ENCODE measurements at places on chromosomes 1 and 21. TPM values are rescaled to one million over a fixed set of nuclear protein-coding genes. Genes with fewer than 3 reads are reported as not detected.

GRCh38 chr1:28428012-28428411 is 58.5 kb downstream of the PHACTR4 start:
- DNase-seq, result no peak

GRCh38 chr21:46472246-46472645 is 13.6 kb downstream of the DIP2A start:
- no peak for DNase-seq

- no peak for DNase-seq
Measured at GRCh38 chr1:183390561-183390960, 27.6 kb downstream of the NMNAT2 start.

DNA sequence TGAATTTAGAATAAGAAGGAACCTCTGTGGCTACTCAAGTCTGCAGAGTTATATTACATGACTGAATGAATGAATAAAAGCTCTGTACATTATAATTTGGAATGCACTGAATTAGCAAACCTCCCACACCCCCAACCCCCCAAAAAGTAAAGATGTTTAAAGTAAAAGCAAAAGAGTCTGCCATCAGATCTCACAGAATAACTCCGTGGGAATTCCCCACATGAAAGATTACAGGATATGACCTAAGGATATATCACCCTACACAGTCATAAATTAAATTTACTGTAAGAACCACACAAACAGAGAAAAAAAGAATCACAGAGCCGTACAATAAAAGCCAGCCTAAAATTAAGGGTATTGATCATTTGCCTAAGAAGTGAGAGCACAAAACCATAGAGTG is 587.3 kb downstream of the PTPRC start:
- DNase-seq, result no peak

DNA sequence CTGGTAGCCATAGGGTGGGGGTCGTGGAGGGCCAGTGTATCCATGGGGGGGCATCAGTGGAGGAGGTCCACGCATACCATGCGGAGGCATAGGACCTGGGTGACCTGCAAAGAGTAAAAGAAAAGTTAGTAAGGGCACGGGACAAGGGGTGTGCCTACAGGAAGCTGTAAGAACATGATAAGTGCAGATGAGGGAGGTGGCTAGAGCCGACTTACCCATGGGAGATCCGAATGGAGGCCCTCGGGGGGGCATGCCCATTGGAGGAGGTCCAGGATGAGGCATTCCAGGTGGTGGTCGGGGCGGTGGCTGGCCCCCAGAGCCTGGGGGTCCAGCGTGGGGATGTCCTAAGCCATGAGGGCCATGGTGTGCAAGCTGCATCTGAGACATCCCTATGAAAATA is 4.0 kb downstream of the SF3B4 start:
- no peak for DNase-seq

DNA sequence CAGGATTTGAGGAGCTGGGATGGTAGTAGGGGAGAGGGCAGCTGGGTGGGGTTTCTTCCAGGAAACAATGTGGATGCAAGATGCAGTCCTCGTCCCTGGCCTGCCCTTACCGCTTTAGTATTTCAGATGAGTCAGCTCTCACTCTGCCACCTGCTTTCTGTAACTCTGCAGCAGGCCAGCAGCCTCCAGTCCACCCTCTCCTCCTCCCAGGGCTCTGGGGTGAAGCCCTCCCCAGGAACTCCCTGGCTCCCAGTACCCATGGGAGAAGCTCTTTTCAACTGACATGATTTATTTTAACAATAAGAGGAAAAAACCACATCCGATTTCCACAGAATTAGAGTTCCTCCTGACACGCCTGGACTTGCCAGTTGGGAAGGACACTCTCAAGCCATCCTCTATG is 39.0 kb upstream of the IL20 start:
- DNase-seq, result no peak

GRCh38 chr1:27690183-27690582 is 18.2 kb upstream of the IFI6 start:
- DNase-seq, result no peak

DNA sequence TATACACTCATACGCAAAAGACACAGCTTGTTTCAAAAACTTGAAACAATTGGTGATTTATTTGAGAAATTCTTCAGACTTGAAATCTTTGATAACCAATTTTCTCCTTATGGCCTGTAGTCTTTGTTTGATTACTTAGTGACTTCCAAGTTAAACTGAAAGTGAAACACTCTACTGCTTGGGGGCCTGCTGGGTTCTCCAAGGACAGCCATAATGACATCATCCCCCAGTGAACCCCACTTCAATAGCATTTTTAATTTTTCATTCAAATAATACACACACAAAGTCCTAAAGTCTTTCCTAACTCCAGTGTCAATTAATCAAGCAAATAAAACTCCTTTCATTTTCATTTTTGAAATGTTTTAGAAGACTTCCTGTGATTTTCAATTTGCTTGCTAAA is 59.2 kb downstream of the KRTAP19-8 start:
- DNase-seq, result no peak

GRCh38 chr1:175146529-175147213 is 45.9 kb downstream of the KIAA0040 start:
- peak; percentile 93 for DNase-seq

GRCh38 chr1:179228783-179229213 is 679 bp downstream of the ABL2 start:
- peak; percentile 90 for DNase-seq

GRCh38 chr1:43802356-43802980 is 95.1 kb downstream of the ST3GAL3 start:
- no peak for DNase-seq

GRCh38 chr1:40834968-40835545 is 27.1 kb downstream of the CITED4 start:
- DNase-seq, result no peak

- no peak for DNase-seq
Measured at GRCh38 chr1:2835650-2836159, 34.2 kb upstream of the TTC34 start.

DNA sequence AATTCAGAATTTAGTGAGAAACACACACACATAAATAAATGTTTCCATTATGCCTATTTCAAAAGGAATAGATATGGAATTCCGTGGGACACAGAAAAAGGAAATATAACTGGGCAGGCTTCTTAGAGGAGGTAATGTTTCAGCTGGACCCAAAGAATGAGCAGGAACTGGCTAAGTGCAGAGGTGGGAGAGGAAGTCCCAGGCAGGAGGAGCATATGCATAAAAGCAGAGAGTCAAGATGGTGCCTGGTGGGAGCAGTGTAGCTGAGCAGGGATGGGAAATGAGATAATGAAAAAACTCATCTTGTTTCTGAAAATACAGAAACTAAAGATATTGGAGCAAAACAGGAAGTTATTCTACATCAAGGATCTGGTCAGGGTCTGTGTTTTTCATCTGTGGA is 115.2 kb upstream of the MAGI3 start:
- no peak for DNase-seq

DNA sequence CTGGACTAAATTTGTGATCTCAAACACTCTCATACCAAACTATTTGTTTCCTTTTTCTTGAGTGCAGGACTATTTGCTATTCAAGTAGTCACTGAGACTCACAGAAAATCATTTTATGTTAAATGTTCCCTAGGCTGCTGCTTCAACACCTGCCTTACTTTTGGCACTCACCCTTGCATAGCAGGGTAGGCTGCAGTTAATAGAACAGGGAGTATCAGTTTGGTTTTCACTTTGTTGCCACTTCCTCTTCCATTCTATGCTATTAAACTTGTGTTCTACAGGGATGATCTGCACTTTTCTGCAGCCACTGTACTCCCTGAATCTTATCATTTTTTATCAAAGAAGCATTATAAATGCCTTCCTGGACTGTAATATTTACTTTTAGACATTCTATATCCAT is 148.7 kb upstream of the PRMT6 start:
- DNase-seq, result no peak

GRCh38 chr1:231515748-231516147 is 12.7 kb upstream of the TSNAX start:
- no peak for DNase-seq

DNA sequence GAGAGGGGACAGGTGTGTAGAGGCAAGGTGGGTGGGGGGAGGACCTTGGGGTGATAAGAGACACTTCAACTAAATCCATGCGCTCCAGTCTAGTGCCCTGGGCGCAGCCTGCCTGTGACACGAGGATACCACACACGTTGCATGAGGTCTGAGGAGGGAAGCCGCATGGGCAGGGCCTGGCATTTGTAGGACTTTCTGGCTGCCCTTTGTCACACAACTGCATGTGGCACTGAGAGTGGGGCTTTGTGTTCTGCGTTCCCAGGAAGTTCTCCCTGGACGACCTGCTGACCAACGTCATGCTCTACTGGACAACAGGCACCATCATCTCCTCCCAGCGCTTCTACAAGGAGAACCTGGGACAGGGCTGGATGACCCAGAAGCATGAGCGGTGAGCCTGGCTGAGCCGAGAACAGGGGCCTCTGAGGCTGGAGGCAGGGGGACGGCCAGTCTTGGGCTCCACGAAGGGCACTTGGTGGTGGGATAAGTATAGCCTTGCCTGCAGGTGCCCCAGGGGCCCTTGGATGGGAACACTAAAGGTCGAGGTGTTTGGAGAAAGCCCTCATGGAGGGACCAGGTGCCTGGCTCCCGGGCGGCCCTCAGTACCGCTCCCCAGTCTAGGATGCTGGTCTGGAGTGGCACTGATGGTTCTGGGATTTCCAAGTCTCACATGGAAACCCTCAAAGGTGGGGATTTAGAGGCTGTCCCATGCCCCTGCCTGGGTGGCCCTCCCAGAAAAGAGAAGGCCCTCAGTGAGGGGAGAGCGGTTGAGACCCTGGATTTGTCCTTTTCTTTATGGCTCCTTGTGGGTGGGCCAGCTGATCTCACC is 34.5 kb downstream of the EPHX1 start:
- DNase-seq, result no peak

DNA sequence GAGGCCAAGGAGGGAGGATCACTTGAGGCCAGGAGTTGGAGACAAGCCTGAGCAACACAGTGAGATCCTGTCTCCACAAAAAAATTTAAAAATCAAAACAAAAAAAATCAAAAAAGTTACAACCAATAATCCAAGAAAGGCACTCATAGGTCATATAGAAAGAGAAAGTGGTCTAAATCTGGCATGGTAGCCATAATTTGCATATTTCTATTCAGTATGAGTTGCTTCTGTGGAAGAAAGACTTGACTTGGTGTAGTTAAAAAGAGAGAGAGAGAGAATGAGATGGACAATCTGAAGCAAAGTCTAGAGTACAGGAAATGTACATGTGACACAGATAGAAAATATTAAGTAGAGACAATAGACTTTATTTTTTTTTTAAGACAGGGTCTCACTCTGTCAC is 22.5 kb downstream of the JMJD4 start:
- no peak for DNase-seq

GRCh38 chr1:70778934-70779333 is 268.7 kb downstream of the PTGER3 start:
- DNase-seq, result no peak

- DNase-seq, result no peak
Measured at GRCh38 chr21:38965910-38966504, 160.3 kb downstream of the ETS2 start.

- no peak for DNase-seq
Measured at GRCh38 chr1:54559771-54560231, 11.8 kb downstream of the ACOT11 start.

- DNase-seq, result peak; percentile 87
Measured at GRCh38 chr1:227952374-227953021, 4.8 kb upstream of the WNT9A start.

DNA sequence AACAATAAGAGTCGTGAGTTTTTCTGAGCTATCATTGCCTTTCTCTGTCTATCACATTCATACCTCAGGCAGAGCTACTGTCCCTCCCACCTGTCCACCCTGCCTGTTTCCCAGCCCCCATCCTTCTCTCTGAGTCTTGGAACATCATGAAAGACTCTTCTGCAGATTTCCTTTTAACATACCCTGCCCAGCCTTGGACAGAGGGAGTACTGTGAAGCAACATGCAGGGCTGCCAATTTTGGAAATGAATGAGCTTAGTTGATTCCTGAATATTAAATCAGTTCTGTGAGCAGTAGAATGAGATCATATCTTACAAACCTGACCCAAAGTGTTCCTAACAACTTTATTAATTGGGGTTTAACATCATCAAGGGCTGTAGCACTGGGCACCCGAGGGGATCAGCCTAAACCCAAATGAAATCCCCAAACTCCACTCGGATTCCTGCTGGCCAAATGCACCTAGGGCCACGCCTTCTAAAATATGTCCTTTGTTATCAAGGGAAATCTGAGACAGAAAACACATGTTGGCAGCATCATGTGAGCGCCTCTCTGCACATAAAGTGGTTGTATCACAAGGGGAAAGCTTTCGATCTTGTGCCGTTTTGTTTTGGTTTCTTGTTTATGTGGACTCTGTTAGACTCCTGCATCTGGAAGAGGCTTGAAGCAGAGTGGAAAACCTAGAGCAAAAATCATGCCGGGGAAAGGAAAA is 357.6 kb downstream of the KIF26B start:
- DNase-seq, result no peak

DNA sequence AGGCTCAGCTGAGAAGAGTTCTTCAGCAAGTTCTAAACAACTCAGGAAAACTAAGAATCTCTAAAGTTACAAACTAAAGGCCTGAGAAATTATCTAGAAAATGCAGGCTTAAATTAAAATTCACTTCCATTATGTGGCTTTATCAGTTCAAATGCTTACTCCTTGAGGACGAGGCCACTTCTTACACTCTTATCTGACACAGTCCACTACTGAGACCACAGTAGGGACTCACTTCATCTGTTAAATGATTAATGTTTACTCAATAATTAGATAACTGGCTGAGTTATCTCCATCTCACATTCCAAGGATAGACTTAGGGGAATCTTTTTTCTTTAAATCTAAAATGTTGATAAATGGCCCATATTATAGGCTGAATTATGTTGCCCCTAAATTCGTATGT is 1.6 kb downstream of the C1orf141 start:
- no peak for DNase-seq

The CFHR3 gene
- not detected for total RNA-seq

The ASCL5 gene
- total RNA-seq, result not detected

The VWA5B1 gene
- not detected for total RNA-seq

The ZFP69B gene
- 0.52 TPM for total RNA-seq

The GPR157 gene
- total RNA-seq, result 49.5 TPM

The GPX7 gene
- 4.8 TPM for total RNA-seq

The SPRR2F gene
- 0.64 TPM for total RNA-seq

The KIF26B gene
- 3.9 TPM for total RNA-seq

The FCGR2B gene
- 6.0 TPM for total RNA-seq

The SPTA1 gene
- not detected for total RNA-seq

The SLC2A5 gene
- total RNA-seq, result 2.8 TPM

The OLIG2 gene
- not detected for total RNA-seq

The LRRC38 gene
- 1.2 TPM for total RNA-seq

All from lower leg skin (tissue), 4 donors.